NCI-H524 (cell line): ENCODE measurements at places on chromosomes 11 and 22.
A peak's percentile ranks its signal among the peaks of the same experiment; 100 is the strongest.

- DNase-seq, result no peak
Measured at GRCh38 chr11:35066030-35066429, 72.9 kb upstream of the CD44 start.

GRCh38 chr22:27108425-27109114 is 451.2 kb downstream of the MIAT start:
- DNase-seq, result no peak

GRCh38 chr11:124763156-124763947 is 1.3 kb upstream of the ESAM start:
- DNase-seq, result peak; percentile 79

DNA sequence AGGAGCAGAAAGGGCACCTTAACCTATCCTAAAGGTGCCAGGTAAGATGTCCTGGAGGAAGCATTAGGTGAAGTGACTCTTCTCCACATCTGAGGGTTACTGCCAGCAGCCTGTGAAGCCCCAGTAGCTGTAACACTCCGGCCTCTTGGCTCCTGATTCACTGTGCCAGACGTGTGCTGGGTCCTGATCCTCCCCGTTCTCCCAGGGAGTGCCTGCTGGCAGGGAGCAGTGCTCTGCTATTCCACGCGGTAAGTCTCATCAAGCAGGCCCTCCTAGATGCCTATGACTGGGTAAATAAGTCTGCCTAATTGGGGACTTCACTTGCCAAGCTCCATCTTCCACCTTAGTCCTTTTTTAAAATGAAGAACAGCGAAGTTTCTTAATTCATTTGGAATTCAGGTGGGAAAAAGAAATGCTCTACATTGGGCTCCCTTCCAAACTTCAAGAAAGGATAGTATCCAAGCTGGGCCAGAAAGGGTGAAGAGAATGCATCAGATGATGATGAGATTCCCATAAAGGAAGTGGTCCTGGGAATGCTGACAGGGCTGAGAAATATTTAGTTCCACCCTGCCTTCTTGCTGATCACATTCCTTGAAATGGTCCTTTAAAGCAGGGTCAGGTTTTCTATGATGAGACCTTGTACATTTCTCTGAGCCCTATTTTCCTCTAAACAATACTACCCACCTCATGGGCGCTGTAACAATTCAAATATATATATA is 188.0 kb downstream of the MAML2 start:
- no peak for DNase-seq

DNA sequence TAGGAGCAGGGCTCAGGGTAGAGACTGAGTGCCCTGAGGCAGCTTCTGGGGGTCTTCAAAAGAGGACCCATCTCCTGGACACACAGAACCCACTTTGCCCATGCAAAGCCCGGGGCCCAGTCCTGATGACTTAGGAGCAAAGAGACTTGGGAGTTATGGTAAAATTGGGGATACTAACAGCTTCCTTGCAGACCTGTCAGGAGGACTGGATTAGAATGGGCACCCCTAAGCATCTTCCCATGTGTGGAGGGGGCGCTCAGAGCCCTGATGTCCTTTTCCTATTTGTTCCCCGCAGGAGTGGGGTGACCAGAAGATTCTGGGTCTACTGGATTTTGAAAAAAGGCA is 100.0 kb downstream of the WNT7B start:
- DNase-seq, result no peak

DNA sequence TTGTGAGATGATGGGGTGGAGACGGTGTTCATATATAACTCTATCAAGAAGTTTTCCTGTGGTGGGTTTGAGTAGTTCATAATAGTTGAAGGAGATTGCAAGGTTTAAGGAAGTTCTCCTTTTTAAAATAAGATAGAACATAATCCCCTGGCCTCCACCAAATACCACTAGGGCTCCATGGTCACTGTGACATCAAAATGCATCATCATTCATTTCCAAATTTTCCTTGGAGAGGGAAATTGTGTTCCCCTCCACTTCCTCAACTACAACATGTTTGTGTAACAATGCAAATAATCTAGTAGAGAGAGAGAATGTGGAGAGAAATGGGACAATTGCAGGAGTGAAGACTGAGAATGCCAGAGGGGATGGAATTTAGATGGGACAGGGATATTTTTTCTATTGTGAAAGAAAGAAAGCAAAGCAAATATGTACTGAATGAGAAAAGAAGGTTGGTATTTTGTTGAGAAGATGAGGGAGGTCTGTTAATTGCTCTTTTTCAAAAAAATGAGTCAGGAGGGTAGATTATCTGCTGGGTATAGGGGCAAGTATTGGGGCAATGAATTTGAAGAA is 33.4 kb upstream of the ZBED5 start:
- DNase-seq, result no peak

DNA sequence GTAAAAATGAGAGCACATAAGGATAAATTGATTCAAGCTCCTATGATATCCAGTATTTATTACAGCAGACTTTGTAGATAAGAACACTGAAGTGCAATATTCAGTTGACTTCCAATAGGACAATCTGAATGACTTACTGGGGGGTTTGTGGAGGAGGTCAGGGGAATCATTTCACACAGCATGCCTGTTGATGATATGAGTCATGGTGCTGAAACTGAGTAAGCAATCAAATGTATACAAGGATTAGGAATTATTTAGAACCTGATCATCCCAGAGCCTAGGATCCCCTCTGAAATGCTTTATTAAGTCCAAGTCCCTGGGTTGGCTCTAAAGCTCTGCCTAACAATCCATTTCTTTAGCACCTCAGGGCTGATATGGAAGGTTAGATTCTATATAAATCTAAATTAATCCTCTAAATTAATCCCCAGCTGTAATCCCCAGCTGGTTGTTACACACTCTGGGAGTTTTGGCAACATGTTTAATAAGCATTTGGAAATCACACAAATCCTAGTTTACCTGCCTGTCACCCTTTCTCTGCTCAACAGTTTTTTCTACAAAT is 326.4 kb downstream of the GUCY1A2 start:
- peak; percentile 78 for DNase-seq

DNA sequence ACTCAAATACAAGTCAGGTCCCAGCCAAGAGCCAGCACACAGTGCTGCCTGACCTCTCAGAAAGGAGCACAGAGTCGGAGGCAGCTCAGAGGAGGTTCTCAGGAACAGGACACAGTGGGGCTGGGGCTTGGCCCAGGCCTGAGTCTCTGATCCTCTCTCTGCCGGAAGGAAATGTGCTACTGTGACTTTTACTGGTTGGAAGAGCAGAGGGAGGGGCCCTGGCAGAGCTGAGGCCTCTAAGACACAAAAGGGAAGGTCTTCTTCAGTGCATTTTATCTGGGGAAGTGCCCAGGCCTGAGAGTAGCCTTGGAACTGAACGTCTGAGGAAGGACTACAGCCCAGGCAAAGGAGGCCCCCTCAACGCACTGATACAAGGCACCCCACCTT is 16.2 kb upstream of the CASTOR1 start:
- DNase-seq, result no peak

GRCh38 chr11:20536365-20536764 is 63.0 kb upstream of the SLC6A5 start:
- DNase-seq, result no peak

DNA sequence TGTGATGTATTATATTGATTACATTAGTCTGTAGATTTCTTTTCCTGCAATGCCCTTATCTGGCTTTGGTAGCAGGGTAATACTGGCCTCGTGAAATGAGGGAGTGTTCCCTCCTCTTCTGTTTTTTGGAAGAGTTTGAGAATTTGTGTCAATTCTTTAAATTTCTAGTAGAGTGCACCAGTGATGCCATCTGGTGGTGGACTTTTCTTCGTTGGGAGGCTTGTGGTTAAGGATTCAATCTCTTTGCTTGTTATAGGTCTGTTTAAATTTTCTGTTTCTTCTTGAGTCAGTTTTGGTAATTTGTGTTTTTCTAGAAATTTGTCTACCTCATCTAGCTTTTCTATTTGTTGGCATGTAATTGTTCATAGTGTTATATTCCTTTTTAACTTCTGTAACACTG is 18.9 kb downstream of the SHANK3 start:
- peak; percentile 44 for DNase-seq

DNA sequence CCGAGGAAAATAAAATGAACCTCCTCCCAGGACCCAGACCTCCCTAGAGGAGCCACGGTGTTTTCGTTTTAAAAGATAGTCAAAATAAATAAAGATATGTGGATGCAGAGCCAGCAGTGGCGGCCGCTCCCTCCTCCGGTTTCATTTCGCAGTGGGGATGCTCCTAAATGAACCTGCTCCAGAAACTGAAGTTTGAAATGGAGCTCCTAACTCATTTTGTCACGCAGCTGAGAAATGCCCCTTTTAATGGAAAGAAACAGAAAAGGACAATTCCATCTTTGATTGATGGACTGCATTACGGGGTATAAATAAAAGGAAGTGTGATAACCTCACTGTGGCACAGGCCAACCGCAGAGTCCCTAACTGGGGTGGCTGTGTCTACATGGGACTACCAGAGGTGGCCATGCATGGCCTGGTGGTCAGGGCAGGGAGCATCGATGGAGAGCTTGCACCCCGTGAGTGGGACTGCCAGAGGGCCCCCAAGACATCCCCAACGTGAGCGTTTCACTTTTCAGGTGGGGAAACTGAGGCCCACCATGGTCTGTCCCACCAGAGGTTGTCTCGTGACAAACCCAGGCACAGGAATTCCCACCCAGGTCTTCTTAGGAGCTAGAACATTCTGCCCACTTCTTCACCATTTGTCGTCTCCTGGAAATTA is 426.6 kb downstream of the BRD1 start:
- no peak for DNase-seq

DNA sequence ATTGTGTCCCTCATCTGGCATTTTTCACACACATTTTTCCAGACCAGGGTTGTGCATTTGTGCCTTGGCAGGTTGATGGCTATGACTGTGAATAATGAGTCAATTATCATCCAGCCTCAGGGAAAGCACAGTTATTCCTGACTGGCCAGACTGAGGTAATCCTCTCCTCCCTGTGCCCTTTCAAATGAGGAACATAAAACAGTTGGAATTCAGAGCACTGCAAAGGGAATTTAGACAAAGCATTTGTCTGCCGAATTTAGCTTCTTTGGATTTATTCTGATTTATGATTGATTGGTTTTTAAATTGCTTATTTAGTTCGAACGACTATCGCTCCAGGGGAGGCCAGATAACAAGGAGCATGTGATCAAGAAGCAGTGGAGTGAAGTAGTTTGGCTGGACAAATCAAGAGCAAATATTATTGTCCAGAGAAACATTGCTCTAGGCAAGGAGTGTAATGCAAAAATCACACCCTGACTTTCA is 30.8 kb upstream of the RAG2 start:
- no peak for DNase-seq

DNA sequence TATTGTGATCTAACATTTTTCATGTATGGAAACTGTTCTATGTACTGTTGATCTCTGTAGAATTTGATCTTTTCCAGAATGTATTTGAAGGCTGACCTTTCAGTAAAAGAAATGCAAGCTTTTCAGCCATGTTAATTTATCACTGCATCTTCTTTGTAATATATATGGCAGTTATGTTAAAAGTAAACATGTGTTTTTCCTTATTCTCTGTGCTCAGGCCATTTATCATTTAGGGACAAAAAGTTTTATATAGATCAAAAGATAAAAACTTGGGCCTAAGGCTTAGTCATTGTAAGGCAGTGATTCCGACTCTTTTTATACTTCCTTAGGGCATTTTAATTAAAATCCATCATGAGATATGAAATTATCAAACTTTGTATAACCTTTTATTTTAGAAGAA is 48.7 kb downstream of the KDM2A start:
- DNase-seq, result no peak

GRCh38 chr22:44263547-44263946 is 49.2 kb downstream of the SHISAL1 start:
- DNase-seq, result no peak

- no peak for DNase-seq
Measured at GRCh38 chr11:86117001-86117711, 48.3 kb upstream of the PICALM start.

- no peak for DNase-seq
Measured at GRCh38 chr22:37746366-37747079, 49.7 kb downstream of the TRIOBP start.

DNA sequence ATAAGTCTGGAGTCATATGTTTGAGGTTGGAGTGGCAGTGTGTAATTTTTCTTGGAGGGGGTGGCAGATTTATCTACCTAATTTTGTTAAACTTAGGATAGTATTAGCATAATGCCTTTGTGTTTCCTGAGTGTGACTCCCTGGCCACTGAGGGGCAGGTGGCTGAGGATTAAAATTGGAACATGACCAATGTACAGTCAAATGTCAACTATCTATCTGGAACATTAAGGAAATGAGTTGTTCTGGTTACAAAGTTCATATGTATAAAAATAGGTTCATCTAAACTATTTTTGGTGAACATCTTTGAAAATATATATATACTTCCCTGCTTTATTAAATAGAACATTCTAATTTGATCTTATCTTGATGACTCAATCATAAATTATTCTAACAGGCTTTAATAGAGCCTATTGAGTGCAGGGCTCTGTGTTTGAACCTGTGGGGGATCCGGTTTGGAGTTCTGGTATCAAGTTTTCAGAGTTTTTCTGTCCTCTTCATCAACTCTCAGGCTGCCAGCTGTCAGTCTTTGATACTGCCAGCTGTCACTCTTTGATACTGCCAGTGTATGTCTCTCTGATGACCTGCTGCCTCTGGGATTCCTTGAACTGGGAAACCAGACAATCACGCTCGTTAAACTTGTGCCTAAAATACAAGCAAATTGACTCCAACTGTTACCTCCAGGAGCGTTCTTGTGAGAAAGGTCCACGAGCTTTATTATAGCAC is 309.6 kb downstream of the METTL15 start:
- DNase-seq, result peak; percentile 61

GRCh38 chr11:20407344-20407743 is 19.8 kb downstream of the PRMT3 start:
- DNase-seq, result no peak

DNA sequence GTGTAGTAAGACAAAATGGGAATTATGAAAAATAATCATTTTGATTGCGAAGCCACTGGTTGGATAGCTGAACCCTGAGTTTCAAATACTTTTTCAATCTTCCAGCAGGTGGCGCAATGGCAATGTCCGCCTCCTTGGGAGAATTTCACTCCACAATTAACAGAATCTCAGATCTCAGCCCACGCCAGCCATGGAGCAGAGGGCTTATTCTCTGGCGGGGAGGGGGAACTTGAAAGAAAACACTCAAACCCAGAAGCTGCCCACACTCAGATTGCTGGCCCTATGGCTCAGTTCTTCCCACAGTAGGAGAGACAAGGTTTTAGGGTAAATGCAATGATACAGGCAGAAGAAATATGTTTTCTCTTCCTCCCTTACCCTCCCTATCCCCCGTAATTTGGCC is 38.7 kb upstream of the RCN1 start:
- peak; percentile 65 for DNase-seq

DNA sequence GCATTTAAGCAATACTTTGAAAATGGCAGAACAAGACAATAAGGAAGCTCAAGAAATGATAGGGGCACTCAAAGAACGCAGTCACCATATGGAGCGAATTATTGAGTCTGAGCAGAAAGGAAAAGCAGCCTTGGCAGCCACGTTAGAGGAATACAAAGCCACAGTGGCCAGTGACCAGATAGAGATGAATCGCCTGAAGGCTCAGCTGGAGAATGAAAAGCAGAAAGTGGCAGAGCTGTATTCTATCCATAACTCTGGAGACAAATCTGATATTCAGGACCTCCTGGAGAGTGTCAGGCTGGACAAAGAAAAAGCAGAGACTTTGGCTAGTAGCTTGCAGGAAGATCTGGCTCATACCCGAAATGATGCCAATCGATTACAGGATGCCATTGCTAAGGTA is 51.9 kb downstream of the SPECC1L start:
- no peak for DNase-seq

- DNase-seq, result no peak
Measured at GRCh38 chr11:65159012-65159411, 11.0 kb upstream of the SPDYC start.
